ENCODE measurements at places on chromosomes 12 and 14.

GRCh38 chr14:62800577-62800976 is 244.7 kb downstream of the KCNH5 start:
- no peak for DNase-seq

DNA sequence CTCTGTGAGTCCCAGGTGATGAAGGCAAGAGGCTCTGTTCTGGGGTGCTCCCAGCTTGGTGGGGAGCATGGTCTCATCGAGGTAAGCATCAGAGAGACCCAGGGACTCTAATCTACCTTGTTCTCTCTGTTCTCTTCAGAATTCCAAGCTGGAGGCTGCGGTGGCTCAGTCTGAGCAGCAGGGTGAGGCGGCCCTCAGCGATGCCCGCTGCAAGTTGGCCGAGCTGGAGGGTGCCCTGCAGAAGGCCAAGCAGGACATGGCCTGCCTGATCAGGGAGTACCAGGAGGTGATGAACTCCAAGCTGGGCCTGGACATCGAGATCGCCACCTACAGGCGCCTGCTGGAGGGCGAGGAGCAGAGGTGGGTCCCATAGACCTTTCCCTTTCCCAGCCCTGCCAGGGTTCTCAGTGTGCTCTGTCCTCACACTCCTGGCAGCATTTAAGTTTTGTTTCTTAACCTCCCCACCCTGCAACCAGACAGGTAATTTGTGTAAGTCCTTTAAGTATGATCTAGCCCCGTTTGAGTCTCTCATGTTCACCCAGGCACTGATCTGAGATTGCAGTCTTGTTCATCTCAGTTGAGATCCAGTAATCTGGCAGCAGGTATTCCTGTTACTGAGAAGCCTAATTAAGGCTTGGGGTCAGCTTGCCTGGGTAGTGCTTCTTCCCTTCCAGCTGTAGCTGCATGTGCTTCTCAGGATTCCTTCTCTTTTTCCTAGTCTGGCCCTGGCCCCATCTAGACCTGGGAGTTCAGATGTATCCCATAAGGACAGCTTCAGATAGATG is 14.8 kb upstream of the KRT81 start:
- DNase-seq = peak; percentile 12

GRCh38 chr12:67274186-67274585 is 5.0 kb downstream of the CAND1 start:
- no peak for DNase-seq

DNA sequence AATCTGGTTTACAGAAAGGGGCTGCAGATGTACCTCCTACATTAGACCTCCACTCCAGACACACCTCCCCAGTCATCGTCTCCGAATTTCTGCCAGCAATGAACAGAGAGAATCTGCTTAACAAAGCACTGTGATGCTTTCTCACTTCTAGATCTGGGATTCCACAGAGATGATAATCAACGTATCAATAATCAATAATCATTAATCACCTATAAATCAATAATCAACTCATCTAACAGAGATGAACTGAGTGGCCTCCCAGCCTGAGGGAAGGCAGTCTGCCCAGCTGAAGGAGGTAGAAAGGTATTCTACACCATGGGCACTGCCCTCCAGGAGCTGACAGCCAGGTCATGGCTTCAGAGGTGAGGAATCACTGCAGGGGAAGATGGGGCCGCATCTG is 183.2 kb downstream of the TMEM132D start:
- no peak for DNase-seq

- no peak for DNase-seq
Observed at GRCh38 chr14:81070511-81070910, 115.1 kb downstream of the TSHR start.
